Activated CD8-positive, alpha-beta memory T cell treated with anti-CD3 and anti-CD28 coated beads, Interleukin-2, amount 10 ng/mL, durations not matched to agents 7 days and 5 days (primary cell): ENCODE measurements at places on chromosomes 12 and 14. TPM values are rescaled to one million over a fixed set of nuclear protein-coding genes. Genes with fewer than 3 reads are reported as not detected.

Gene PTPN6
- 283 TPM for total RNA-seq

Gene ACRBP
- 1.1 TPM for total RNA-seq

Gene COCH
- 5.0 TPM for total RNA-seq

Gene SLC41A2
- 14.8 TPM for total RNA-seq

Gene BMAL2
- total RNA-seq: 38.4 TPM

Gene CD9
- 20.4 TPM for total RNA-seq

Gene RBM19
- 55.7 TPM for total RNA-seq

Gene CCDC175
- not detected for total RNA-seq

Gene ACVRL1
- not detected for total RNA-seq

Gene NINJ2
- 7.4 TPM for total RNA-seq

DNA sequence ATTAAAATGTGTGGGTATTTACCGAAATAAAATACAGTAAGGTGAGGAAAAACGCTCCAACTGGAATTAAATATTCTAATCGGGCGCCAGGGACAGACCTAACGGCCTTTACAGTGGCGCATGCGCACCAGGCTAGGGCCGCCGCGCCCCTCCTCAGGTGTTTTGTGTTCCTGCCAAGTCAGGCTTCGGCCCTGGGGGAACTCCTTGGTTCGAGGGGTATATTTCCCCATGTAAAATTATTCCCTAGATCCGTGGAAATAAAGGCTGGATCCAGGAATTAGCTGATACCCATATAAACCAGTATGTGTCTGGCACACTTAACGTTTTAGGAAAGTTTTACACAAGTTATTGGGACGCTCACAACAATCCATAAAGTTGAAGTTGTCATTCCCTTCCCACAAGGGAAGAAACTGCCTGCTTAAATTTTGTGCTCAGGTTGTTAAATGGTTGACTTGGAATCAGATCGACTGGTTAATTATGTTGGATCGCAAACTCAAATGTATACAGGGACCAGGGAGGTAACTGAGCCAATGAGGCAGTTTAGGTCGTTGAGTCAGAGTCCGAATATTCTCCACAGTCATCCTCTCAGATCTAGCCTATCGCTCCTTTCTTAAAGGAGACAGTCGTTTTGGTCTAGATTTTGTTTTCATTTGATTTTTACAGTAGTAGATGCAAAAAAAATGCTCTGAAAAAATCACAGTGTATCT, 621 bp upstream of the ANAPC7 start:
- H3K27ac ChIP-seq: peak overlapping the region; percentile 99
- H3K36me3 ChIP-seq: peaks cover 16% of the 10 kb centered on the region
- peak overlapping the region; percentile 100 for H3K4me3 ChIP-seq
- peaks cover 26% of the 10 kb centered on the region for H3K4me1 ChIP-seq

GRCh38 chr12:125406131-125406530, 340.9 kb downstream of the AACS start:
- DNase-seq: no peak
- H3K27ac ChIP-seq: no peak overlapping the region
- H3K4me3 ChIP-seq: no peak overlapping the region
- H3K4me1 ChIP-seq: no peaks in the 10 kb centered on the region

DNA sequence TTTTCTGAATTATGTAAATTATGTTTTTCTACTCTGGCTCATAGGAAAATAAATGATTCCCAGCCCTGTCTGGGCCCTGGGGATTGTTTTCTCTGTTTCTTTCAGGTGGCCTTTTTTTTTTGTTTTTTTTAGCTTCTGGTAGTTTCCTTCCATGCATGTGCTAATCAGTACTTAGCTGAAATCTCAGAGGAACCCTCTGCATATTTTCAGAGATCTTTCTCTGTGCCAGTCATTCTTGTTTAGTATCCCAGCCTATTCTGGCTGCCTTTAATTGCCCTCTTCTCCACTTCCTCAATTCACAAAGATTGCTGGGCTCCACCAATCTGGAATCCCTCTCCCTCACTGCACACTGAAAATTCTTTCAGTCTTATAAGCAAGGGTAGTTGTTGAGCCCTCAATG, 46.9 kb downstream of the CNOT2 start:
- H3K4me3 ChIP-seq: no peak overlapping the region
- peaks cover 52% of the 10 kb centered on the region for H3K36me3 ChIP-seq
- no peaks in the 10 kb centered on the region for H3K27me3 ChIP-seq
- H3K27ac ChIP-seq: no peak overlapping the region
- no peak for DNase-seq

DNA sequence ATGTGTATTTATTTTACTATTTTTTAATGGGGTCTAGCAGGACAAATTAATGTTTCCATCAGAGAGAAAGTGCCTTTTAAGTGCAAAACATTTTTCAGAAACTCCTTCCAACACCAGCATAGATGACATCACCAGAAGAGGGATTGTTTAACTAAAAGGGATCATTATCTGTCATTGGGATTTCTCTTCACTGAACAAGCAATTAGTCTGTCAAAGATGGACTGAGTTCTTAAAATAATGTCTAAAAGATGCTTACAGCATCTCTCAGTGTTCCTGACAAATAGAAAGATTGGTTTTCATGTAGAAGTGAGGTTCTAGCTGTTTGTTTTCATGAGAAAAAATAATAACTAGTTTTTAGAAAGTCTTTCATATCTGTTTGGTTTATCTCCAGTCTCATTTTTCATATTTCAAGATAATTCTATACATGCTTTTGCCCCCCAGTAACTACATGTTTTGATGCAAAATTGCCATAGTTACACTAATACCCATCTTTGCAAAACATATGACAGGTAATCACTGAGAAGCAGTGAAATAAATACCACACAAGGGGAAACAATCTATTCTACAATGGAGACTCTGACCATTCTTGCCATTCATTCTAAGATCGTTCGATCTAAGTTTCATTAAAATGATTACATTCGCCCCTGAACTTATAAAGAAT, 850.3 kb downstream of the GALC start:
- no peaks in the 10 kb centered on the region for H3K4me1 ChIP-seq
- H3K4me3 ChIP-seq: no peak overlapping the region
- no peaks in the 10 kb centered on the region for H3K36me3 ChIP-seq
- no peak for DNase-seq

DNA sequence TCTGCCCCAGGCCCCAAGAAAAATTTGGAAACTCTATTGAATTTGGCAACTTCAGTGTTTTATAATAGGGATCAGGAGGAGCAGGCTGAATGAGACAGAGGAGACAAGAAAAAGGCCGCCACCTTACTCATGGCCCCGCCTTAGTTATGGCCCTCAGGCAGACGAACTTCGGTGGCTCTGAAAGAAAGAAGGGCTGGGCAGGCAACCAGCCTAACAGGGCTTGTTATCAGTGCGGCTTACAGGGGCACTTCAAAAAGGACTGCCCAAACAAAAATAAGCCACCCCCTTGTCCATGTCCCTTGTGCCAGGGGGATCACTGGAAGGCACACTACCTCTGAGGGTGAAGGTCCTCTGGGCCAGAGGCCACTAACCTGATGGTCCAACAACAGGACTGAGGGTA, 146.3 kb upstream of the ATF7IP start:
- no peaks in the 10 kb centered on the region for H3K27me3 ChIP-seq
- no peak overlapping the region for H3K4me3 ChIP-seq

DNA sequence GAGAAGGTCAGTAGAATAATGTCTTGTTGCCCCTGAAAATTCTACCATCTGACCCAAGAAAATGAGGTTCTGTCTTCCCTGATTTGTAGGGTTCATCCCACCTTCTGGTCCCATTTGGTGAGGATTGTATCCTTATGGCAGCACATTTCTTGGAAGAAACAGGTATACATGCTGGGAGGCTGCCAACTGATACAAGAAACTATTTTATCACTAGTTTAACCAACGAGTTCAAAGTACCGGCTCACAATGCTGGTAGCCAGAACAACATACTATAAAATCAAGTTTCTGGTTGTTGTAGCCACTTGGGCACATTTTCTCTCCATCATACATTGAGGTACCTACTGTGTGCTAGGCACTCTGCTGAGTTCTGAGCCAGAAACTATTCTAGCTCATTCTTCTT, 7.1 kb upstream of the KCNH3 start:
- no peaks in the 10 kb centered on the region for H3K36me3 ChIP-seq
- no peak overlapping the region for H3K27ac ChIP-seq
- peaks cover 16% of the 10 kb centered on the region for H3K27me3 ChIP-seq

DNA sequence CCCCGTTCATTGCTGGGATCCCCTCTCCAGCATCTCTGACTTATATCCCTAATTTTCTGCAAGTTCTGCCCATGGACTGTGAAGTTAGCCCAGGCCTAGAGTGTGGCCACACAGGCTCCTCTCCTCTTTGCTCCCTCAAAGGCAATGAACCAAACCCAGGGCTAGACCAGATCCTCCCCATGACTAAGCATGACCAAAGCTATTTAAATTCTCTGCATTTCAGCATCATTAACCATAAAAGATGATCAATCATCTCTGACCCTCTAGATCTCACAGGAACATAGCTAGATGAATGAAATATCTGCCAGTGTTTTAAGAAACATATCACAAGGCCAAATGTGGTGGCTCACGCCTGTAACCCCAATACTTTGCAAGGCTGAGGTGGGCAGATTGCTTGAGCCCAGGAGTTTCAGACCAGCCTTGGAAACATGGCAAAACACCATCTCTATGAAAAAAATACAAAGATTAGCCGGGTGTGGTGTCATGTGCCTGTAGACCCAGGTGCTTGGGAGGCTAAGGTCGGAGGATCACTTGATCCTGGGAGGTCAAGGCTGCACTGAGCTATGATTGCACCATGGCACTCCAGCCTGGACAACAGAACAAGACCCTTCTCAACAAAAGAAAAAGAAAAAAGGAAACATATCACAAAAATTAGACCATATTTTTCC, 2.2 kb upstream of the KRT3 start:
- no peak for DNase-seq
- H3K36me3 ChIP-seq: no peaks in the 10 kb centered on the region
- peaks cover 7% of the 10 kb centered on the region for H3K4me1 ChIP-seq
- H3K27me3 ChIP-seq: peaks cover 9% of the 10 kb centered on the region

DNA sequence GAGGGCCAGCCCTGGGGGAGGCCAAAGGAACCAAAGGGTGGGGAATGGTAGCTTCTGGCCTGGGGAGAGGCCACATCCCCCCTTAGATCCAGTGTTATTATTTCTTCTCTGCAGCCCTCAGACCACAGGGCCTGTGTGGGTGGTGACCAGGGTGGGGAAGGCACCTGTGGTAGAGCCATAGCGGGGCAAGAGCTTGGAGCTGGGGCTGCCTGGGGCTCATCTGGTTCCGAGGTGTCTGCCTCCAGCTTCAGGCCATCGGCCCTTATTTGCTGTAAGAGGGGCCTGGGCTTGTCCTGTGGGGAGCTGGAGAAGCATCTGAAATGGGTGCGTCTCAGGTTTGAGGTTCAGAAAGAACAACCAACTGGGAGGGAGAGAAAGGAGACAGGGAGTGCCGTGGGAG, 2.1 kb upstream of the B3GNT4 start:
- no peak for DNase-seq
- no peak overlapping the region for H3K27ac ChIP-seq
- H3K4me1 ChIP-seq: peaks cover 18% of the 10 kb centered on the region
- no peak overlapping the region for H3K4me3 ChIP-seq
- H3K36me3 ChIP-seq: no peaks in the 10 kb centered on the region
- H3K27me3 ChIP-seq: peaks cover 57% of the 10 kb centered on the region

- H3K27ac ChIP-seq: no peak overlapping the region
- peaks cover 17% of the 10 kb centered on the region for H3K27me3 ChIP-seq
- no peaks in the 10 kb centered on the region for H3K36me3 ChIP-seq
- no peak for DNase-seq
- H3K4me1 ChIP-seq: no peaks in the 10 kb centered on the region
- H3K4me3 ChIP-seq: no peak overlapping the region
Observed at GRCh38 chr14:70152704-70153103, 36.0 kb downstream of the SLC8A3 start.

- no peak overlapping the region for H3K4me3 ChIP-seq
- DNase-seq: no peak
- H3K27ac ChIP-seq: no peak overlapping the region
- H3K27me3 ChIP-seq: peaks cover 48% of the 10 kb centered on the region
- peaks cover 5% of the 10 kb centered on the region for H3K4me1 ChIP-seq
Observed at GRCh38 chr14:96203635-96204034, 1.0 kb upstream of the BDKRB2 start.

DNA sequence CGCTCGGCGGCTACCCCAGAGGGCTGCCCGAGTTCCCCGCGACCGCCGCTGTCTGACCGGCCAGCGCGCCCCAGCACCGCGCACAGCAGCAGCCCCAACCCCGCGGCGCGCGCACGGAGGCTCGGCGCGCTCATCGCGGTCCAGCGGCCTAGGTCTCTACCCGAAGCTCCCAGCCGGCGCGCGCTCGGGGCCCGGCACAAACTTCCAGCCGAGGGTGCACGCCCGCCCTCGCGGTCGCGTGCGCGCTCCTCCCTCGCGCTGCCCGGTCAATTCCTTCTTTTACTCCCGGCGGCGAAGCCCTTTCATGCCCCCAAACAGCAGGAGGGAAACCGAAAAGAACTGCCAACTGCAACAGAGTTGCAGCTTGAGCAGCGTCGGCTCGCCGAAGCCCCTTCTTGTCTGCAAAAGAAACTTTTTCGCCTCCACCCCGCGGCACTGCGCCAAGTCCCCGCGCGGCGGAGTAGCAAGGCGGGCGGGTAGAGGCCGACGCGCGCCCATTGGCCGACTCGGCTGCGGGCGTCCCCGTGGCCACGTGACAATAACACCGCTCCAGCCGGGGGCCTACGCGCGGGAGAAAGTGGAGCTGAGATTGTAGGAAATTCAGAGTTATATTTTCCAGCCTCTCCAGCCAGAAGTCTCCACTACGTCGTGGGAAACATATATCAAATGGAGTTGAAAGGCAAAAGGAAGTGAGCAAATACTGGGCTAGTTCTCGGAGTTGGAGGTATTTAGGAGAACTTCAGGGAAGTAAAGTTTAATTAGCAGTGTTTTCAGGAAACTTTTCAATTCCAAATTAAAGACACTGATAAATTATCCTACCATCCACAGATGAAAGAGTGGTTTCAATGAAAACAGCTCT, at the start of gene LRIG3:
Gene LRIG3, minus strand, starts transcription at position 403 of the 859 bp plus-strand sequence. Its CDS starts 269 bp downstream, at position 134.
- H3K27me3 ChIP-seq: peaks cover 34% of the 10 kb centered on the region
- no peak within 1 kb of the TSS for H3K27ac ChIP-seq
- peak within 1 kb of the TSS; percentile 56 for H3K4me3 ChIP-seq
- no peak for DNase-seq
- H3K4me1 ChIP-seq: peaks cover 3% of the 10 kb centered on the region

DNA sequence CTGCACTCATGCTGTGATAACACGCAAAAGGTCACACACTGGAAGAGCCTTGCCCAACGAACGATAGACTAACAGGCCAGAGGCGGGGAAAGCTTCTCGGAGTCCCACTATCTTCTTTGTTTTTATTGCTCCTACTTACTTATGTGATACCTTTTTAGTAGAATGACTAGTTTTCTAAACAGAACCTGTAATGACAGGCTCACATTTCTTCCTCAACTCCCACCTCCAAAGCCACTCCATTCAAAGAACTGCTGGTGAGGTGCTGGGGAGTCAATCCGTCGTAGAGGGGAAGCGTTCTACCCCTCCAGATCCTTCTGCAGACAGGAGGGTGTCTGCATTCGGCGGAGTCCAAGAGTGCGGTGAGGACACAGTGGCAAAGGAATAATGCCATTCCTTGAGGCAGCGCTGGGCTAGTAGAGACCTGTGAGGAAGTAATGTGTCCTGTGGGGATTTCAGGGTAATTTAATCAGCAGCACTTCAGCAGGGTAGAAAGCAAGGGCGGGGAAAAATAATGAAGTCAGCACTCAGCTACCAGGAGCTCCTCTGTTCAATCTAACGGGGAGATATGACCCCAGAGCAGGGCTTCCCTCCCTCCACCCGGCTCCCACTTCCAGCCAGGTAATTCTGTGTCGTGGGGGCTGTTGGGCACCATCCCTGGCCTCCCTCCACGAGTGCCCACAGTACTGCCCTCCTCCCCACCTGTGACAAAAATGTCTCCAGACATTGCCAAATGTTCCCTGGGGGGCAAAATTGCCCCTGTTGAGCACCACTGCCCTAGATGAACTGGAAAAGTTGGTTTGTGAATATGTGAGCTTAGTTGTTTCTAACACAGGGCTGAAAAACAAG, 25.2 kb downstream of the SPRING1 start:
- H3K36me3 ChIP-seq: peaks cover 9% of the 10 kb centered on the region
- DNase-seq: no peak
- H3K27ac ChIP-seq: no peak overlapping the region
- peaks cover 7% of the 10 kb centered on the region for H3K4me1 ChIP-seq
- no peak overlapping the region for H3K4me3 ChIP-seq
- H3K27me3 ChIP-seq: peaks cover 20% of the 10 kb centered on the region
